Cardiac muscle cell (in vitro differentiated cells and primary cell): ENCODE measurements at places on chromosomes 6 and 20. TPM values are rescaled to one million over a fixed set of nuclear protein-coding genes. Genes with fewer than 3 reads are reported as not detected.

- DNase-seq = peak; percentile 19
These were observed 381.1 kb upstream of the ZFP64 start for GRCh38 chr20:52572687-52573086.

SCUBE3 gene
- 78.2 and 81.8 TPM in 2 replicates for polyA plus RNA-seq

TSPO2 gene
- not detected in 2 replicates for polyA plus RNA-seq

- DNase-seq = no peak
These were observed 206.5 kb upstream of the RREB1 start for GRCh38 chr6:6901205-6901719.

- no peak for DNase-seq
These were observed 7.3 kb upstream of the SMIM8 start for GRCh38 chr6:87315071-87315470.

FILIP1 gene
- polyA plus RNA-seq = 64.8 and 84.7 TPM in 2 replicates

- DNase-seq = peak; percentile 54
These were observed 196.6 kb downstream of the UST start for GRCh38 chr6:148943451-148943850.

DNA sequence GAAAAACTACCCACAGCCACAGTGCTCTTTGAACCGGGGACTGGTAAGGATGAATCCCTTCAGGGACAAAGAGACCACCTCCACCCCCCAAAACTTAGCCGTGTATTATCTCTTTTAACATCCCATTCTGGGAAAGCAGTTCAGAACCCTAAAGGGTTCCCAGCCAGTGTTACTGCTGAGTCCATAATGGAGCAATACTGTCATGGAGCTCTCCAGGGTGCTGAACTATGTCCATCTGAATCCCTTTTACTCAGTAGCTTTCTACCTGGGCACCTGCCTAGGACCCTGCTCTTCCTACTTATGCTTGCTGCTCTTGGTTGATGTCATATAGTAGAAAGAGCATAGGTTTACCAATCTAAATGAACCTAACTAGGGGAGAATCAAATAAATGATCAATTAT, 22.3 kb upstream of the SAYSD1 start:
- peak; percentile 93 for DNase-seq

DNA sequence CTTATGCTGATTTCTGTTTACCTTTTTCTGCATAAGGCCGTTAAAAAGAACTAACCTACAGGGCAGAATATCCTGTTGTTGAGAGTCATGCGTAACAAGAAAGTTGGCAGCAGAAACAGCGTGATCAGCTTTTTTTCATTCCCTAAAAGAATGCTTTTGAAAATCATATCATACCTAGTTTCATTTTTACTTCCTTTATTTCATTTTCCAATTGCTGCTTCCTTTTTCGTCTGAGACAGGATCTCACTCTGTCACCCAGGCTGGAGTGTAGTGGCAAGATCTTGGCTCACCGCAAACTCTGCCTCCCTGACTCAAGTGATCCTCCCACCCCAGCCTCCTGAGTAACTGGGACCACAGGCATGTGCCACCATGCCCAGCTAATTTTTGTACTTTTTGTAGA, 4.1 kb downstream of the CALHM6 start:
- DNase-seq = no peak
